ENCODE measurements at places on chromosomes 3 and 15. TPM values are rescaled to one million over a fixed set of nuclear protein-coding genes. Genes with fewer than 3 reads are reported as not detected.

The SH2D7 gene
- not detected for total RNA-seq

The SERPINI2 gene
- not detected for total RNA-seq

The CFAP20DC gene
- total RNA-seq, result not detected

DNA sequence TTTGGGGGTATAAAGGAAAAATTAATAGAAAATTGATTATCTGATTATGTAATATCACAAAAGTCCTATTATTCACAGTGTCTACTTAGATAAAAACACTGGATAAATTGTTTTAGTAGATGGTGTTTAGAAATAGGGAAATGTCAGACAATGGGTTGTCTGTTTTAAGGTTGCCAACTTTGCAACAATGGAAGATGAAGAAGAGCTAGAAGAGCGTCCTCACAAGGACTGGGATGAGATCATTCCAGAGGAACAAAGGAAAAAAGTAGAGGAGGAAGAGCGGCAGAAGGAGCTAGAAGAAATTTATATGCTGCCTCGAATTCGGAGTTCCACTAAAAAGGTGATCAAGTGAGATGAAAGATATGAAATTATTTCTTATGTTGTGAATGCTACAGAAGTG is 84.0 kb downstream of the CHD2 start:
- no peaks in the 10 kb centered on the region for H3K27me3 ChIP-seq
- no peak overlapping the region for H3K27ac ChIP-seq
- no peak for DNase-seq

DNA sequence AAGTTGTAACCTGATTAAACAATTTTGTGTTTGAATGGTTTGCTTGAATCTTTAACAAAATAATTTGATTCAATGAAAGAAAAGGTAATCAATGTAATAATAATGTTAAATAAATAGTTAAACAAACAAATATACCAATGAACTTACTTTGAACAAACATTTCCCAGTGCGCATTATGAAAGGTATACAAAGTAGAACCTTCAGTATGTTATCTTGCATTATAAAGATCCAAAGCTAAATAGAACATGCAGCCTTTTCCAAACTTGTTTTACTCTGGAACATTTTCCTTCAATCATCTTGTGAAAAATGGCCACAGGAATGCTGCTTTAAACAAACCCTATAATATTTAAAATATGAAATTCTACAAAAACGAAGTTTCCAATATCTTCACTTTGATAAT is 620.0 kb downstream of the NAALADL2 start:
- no peak overlapping the region for H3K27ac ChIP-seq
- no peaks in the 10 kb centered on the region for H3K4me1 ChIP-seq
- no peaks in the 10 kb centered on the region for H3K36me3 ChIP-seq

The KCNAB1 gene
- total RNA-seq, result 15.1 TPM

DNA sequence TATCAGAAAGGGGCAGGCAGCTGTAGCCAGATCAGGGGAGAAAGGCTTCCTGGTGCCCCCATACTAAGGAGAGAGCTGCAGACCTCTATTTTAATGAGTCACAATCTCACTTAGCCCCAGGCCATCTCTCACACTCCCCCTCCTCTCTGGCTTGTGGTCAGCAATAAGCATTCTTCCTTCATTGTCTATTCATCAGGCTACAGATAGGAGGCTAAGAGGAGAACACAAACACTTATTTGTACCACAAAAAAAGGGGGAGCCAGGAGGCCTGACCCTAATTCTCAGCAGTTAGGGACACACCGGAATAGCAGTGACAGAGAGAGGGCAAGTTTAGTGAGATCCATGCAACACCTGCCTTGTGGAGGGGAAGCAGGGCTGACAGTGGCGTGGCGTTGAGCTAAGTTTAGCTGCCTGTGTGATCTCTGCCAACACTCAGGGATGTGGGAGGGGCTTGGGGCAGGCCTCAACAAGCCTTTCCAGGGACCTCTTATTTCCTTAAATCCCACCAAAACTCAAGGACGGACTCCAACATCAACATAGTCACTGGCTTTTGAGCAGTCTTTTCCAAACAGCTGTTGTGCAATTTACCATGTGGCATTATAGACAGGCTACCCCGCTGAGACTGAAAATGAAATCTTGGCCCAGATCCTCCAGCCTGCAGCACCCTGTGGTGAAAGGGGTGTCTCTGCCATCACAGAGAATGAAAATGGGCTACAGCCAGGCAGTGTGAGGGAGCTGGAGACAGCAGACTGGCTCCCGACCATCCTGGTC is 191.9 kb upstream of the TSC22D2 start:
- H3K27ac ChIP-seq, result peak overlapping the region; percentile 75
- no peaks in the 10 kb centered on the region for H3K36me3 ChIP-seq
- no peaks in the 10 kb centered on the region for H3K27me3 ChIP-seq
- H3K4me1 ChIP-seq, result peaks cover 10% of the 10 kb centered on the region
- peak; percentile 84 for DNase-seq

- no peak for DNase-seq
- H3K4me1 ChIP-seq, result peaks cover 12% of the 10 kb centered on the region
- H3K27ac ChIP-seq, result peak overlapping the region; percentile 84
- H3K4me3 ChIP-seq, result peak overlapping the region; percentile 86
These were observed 1.1 kb downstream of the SNRK start for GRCh38 chr3:43287500-43287873.

GRCh38 chr3:141812084-141812483 is 48.9 kb downstream of the GRK7 start:
- no peak overlapping the region for H3K4me3 ChIP-seq
- H3K27me3 ChIP-seq, result no peaks in the 10 kb centered on the region
- H3K36me3 ChIP-seq, result no peaks in the 10 kb centered on the region
- no peaks in the 10 kb centered on the region for H3K4me1 ChIP-seq
- no peak for DNase-seq
- H3K27ac ChIP-seq, result no peak overlapping the region

The NME9 gene
- total RNA-seq, result not detected

- H3K4me1 ChIP-seq, result peaks cover 12% of the 10 kb centered on the region
- H3K4me3 ChIP-seq, result no peak overlapping the region
- no peaks in the 10 kb centered on the region for H3K27me3 ChIP-seq
- no peak for DNase-seq
- H3K27ac ChIP-seq, result no peak overlapping the region
- H3K36me3 ChIP-seq, result peaks cover 12% of the 10 kb centered on the region
These were observed 79.8 kb downstream of the RFTN1 start for GRCh38 chr3:16433701-16434151.

The ERC2 gene
- 0.11 TPM for total RNA-seq

DNA sequence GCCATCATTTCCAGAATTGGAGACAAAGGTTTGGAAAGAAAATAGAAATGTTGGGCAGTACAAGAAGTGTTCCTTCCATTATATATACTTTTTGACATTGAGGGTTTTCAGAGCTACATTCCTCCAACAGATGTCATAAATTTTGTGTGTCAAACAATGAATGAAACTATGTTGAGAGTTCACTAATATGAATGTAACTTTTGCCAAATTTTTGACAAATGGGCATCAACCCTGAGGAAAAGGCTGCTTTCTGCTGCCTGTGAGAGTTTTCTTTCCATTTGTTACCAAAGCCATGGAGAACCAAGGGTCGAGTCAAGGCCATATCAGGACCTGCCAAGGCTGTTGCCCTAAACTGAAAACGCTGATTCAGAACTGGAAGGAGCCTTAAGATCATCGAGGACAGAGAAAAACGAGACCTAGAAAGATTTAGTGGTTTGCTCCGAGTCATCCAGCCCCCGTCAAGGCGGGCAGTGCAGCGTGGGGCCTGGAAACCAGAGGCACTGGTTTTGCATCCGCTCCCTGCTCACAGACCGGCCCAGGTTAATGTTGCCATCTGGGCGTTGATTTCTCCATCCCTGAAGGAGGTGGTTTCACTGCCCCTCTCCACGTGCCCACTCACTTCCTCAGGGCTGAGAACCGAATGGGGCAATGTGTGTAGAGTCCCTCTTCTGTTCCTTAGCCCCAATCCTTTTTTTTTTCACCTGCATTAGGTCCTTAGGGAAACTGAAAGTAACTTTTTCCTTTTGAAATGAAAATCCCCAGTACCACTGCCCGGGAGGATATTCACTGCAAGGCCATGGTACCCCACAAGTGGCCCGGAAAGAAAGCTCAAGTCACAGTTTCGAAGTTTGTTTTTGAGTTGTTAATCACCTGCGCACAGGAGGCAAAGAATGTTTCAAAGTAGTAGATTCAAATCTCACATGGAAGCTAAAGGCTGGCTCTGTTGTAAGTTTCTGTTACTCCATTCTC is 32.8 kb downstream of the TPM1 start:
- peaks cover 4% of the 10 kb centered on the region for H3K4me1 ChIP-seq
- peaks cover 16% of the 10 kb centered on the region for H3K36me3 ChIP-seq
- H3K27me3 ChIP-seq, result no peaks in the 10 kb centered on the region
- peak overlapping the region; percentile 49 for H3K4me3 ChIP-seq
- H3K27ac ChIP-seq, result peak overlapping the region; percentile 55

The CSPG4 gene
- total RNA-seq, result 258 TPM

DNA sequence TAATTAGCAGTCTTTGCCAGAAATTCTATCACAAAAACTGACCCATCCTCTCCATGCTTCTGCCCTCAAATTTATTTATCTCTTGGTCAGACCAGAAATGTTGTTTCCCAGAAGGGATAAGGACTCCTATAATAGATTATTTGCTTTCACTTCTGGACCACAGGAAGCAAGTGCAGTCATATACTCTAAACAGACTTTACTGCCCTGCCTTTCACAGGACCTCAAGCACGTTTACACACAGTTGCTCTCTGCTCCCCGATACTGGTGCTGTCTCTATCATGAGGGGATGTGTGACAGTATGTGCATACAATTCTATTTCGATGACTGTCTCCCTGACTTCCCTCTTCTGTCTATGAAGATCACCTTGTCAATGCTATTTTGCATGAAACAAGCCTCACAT is 205.5 kb upstream of the TGFBR2 start:
- DNase-seq, result no peak
- no peak overlapping the region for H3K4me3 ChIP-seq
- peaks cover 5% of the 10 kb centered on the region for H3K4me1 ChIP-seq

DNA sequence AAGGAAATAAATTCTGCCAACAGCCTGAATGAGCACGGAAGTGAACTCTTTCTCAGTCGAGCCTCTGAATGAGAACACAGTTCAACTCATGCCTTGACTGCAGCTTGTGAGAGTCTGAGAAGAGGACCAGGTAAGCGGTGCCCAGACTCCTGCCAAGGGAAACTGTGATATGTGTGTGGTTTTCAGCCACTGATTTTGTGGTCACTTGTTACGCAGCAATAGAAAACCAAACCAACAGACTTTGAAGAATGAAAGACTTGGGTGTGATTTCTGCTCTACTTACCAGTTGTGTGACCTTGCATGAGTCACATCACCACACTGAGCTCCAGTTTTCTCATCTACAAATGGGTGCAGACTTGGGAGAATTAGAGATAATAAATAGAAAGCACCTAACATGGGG is 30.6 kb upstream of the FAM107A start:
- H3K4me1 ChIP-seq, result no peaks in the 10 kb centered on the region
- H3K4me3 ChIP-seq, result no peak overlapping the region
- H3K27ac ChIP-seq, result no peak overlapping the region
